Activated T-helper 1 cell treated with anti-CD3 and anti-CD28 coated beads, Interleukin-12 subunit alpha, Interleukin-12 subunit beta, Interleukin-2, Interleukin-4 antibody, amounts not matched to agents 30 ng/mL and 10 ng/mL and 1 ng/mL, durations not matched to agents 14 hours and 24 hours and 36 hours (primary cell): ENCODE measurements at places on chromosomes 2 and 18. TPM values are rescaled to one million over a fixed set of nuclear protein-coding genes. Genes with fewer than 3 reads are reported as not detected.
A peak's percentile ranks its signal among the peaks of the same experiment; 100 is the strongest.

DNA sequence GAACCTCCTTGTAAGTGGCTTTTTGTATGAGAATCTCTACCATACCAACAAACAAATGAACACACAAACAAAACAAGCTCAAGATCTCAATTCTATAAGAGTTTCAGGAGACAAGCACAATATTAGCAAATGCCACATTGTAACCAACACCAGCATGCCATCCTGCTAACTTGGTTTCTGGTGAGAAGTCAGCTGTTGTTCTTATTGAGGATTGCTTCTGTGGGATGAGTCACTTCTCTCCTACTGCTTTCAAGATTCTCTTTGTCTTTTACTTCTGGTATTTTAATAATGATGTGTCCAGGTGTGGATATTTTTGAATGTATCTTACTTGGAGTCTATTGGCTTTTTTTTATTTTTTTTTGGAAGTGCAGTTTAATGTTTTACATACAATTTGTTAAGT, 131.7 kb downstream of the BCL2L11 start:
- no peak for DNase-seq

DNA sequence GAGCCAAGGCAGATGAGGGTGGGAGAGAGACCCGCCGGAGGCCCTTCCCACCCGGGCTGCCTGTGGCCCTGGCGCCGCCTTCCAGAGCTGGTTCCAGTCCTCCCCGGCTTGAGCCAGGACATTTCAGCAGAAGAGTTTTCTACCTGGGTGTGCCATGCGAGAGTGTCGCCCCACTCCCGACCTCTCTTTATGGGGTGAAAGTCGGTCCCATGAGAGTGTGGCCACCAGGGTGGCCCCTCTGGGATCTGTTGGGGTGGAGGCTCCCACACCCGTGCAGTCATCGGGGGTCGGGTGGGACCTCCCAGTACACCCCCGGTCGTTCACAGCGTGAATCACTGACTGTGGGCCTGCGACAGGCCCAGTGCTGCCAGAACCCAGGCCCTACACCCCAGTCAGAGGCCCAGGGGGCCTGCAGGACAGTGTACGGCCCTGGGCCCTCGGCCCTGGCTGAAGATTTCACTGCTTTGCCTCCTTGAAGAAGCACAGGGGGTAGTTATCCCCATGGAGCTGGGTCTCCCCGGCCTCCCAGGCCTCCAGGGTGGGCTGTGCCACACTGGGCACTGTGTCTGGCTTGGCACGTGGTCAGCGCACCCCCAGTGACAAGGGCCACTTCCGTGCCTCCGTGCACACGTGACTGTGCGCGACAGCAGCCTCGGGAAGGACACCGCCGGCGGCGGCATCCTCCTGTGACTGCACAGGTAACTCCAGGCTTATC, 5.9 kb downstream of the NFATC1 start:
- no peak for DNase-seq

DNA sequence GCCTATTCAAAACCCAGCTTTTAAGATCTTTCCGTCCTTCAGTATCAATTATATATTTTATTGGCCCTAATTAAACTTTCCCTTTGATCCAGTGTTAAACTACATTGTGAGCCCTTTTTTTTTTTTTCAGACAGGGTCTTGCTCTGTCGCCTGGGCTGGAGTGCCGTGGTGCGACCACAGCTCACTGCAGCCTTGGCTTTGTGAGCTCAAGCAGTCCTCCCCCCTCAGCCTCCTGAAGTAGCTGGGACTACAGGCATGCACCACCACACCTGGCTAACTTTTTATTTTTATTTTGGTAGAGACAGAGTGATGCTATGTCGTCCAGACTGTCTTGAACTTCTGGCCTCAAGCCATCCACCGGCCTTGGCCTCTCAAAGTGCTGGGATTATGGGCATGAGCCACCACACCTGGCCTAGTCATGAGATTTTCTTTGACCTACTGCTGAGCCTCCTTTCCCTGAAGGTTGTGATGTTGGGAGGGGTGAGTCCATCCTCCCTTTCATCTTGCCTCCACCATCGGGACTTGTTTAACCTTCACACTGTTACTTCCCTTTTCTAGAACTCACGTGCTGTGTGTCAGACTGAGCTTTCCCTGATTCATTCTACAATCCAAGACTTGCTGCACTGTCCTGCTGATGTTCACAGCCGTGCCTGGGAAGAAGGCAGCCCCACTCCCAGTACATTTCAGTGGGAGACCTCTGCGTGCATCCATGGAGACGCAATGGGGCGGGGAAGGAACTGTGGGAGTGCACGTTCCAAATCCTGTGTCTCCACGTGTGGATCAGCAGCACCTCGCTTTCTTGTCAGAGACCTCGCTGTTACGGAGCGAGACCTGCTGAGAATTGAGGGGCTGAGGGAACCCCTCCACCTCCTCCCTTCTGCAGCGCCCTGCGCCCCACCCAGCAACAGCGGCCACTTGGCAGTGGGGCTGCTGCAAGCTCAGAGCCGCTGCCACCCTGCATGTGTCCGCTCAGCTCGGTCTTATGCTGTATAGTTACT, 10.8 kb downstream of the OXER1 start:
- no peak for DNase-seq

DNA sequence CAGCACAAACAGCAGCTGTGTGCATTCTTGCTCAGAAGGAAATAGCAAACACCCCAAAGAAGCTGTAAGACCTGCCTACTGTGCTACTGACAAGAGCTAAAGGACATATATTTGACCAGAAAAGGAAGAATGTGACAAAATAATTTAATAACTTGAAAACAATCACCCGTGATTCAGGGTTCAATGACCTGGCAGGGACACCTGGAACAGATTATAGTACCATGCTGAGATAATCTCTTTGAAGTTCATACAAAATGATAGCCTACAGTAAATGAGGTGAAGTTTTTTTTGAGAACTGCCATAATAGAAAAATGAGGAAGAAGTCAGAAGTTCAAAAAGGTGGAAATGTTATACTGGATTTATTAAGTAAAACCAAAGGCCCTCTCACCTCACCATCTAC, 324.8 kb upstream of the GULP1 start:
- no peak for DNase-seq

DNA sequence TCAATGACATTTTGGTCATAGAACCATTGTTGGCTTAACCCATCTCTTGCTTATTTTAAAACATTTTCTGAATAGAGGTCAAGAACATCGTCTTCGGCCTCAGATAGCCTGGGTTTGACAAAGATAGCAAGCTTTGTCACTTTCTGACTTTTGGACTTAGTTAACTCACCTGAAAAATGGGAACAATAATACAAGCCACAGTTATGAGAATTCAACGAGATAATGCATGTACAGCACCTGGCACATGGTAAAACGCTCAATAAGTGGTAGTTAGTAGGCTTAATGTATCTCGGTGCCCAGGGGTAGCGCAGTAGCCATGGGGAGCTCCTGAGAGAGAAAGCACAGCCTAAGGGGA, 446 bp upstream of the COPS7B start:
- DNase-seq: no peak

DNA sequence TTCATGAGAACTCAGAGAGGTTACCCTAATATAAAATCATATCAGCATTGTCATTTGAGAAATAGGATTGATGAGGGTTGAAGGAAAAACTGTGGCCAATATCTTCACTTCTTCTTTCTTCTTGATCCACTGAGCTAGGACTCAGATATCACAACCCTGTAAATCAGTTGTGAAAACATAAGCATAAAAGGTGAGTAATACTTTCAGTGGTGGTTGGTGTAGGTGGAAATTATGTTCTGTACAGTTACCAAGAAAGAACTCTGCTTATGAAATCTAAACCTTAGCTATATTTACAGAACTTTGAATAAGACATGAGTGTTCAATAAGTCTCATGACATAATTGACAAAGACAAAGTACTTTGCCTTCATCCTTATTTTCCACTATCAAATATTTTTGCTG, 56.3 kb downstream of the PAX3 start:
- no peak for DNase-seq

DNA sequence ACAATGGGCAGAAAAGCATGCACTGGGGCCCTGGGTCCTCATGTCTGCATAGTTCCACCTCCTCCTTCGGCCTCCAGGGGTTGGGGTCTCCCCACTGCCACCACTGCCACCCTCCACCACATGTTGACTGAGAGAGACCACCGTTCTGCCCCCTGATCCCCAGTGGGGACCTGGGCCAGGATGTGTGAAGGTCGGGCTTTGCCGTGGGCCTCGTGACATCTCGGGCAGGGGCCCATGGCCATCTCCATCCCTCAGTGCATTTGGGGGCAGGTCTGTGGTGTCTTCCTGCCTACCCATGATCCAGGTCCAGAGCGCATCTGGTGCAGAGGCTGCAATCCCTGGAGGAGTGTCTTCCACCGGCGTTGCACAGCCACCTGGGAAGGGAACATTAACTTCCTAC, 166.8 kb upstream of the POU3F3 start:
- DNase-seq: no peak

DNA sequence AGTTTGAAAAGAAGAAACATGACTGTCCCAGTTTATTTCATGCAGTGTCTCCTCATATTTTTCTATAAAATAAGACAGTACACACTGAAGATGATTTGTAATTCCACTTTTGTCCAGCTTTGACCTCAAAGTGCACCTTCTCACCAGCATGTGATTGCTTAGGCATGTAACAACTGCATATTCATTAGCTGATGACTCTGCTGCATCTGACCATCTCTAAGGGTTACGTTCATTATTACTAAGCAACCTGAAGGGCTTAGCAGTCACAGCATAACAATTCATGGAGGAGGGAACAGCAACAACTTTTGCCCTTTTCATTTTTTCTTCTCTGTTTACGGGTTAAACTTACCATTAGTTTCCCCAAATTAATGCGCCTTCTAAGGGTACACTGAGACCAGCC, 330.6 kb upstream of the PIK3C3 start:
- no peak for DNase-seq

DNA sequence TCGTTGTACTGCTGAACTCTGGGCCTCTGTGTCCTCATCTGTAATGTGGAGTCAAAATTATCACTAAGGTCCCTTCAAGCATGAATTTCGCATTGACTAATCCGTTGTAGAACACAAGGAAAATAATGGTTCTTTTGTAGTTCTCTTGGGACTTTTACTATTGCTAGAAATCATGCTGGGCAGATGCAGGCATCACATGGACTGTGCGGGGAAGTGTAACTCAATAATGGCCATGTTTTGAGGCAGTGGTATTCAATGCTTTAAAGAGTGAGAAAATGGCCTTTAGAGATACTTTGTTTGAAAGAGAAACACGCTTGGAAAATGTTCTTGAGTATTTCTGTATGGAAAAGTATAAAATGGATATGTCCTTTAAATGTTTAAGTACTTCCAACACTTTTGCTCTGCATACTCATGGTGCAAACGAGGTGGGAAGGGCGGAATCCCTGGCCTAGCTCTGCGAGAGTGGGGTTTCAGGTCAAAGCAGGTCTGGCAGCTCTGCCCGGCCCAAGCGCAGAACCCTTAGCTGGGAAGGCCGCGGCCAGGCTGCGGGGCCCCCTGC, 117.3 kb upstream of the MSTN start:
- DNase-seq: no peak

GRCh38 chr2:124810132-124810531, 785.0 kb downstream of the CNTNAP5 start:
- no peak for DNase-seq

- DNase-seq: no peak
These were observed 144.7 kb upstream of the COPS8 start for GRCh38 chr2:236940916-236941520.

DNA sequence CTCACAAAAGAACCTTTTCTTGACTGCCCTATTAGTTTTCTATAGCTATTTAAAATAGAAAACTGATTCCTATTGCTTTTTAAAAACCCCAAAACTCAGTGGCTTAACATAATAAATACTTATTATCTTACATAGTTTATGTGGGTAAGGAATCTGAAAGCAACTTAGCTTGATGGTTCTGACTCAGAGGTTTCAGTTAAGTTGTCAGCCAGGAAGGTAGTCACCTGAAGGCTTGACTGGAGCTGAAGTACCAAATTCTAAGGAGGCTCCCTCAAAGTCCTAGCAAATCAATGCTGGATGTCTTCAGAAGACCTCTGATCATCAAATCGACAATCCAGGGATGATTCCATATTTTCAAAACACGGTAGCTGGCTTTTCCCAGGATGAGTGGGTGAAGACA, 546.6 kb upstream of the CDH2 start:
- DNase-seq: no peak

DNA sequence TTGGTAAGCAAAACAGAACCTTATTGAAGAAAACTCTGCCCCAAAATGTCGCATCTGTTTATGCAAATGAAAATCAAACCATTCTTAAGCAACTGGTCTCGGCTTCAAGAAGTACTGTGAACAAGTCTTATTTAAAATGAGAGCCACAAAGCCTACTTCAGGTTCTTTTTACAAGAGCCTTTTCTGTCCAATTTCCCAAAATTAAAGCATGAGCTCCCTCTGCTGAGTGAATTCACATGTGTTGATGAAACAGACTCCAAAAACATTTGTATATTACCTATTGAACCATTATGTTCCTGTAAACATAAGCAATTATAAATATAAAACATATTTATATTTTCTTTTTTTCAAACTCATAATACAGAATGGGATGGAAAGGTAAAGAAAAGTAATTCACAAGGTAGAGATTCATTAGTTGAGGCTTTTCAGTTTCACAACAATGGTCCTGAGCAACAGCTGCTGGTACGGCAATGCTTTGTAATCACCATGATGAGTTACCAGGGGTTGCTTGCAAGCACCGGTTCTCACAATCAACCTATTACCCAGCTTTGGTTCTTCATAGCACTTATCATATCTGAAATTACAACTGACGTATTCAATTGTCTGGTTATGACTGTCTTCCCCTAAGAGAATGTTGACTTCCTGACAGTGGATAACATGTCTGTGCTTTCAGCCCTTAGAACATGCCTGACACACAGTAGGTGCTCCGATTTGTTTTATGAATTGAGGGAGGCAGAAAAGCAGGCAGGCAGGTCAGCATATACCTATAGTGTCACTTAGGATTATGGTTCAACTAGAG, 108.4 kb upstream of the BZW1 start:
- peak; percentile 4 for DNase-seq

- DNase-seq: no peak
These were observed 361.8 kb downstream of the ZEB2 start for GRCh38 chr2:144158096-144158495.

The MTX2 gene
- 24.9 and 30.7 TPM in 2 replicates for total RNA-seq

The SLC19A3 gene
- not detected in 2 replicates for total RNA-seq

The TNFAIP6 gene
- not detected in 2 replicates for total RNA-seq

The SULT1C4 gene
- total RNA-seq: not detected in 2 replicates

The CRYGA gene
- total RNA-seq: not detected in 2 replicates

The BOLL gene
- 0.51 TPM in 1 of 2 replicates, not detected in the other for total RNA-seq

The ENOSF1 gene
- 84.4 and 96.1 TPM in 2 replicates for total RNA-seq

The TGFA gene
- not detected in 2 replicates for total RNA-seq

The CXCR1 gene
- total RNA-seq: not detected in 2 replicates

The ATOH8 gene
- 0.29 and 0.47 TPM in 2 replicates for total RNA-seq

The MDH1B gene
- 0.20 and 0.36 TPM in 2 replicates for total RNA-seq

The RAMP1 gene
- 19.4 and 21.1 TPM in 2 replicates for total RNA-seq
